Left ventricle myocardium inferior (tissue), 1 donor: ENCODE measurements at places on chromosomes 6 and 20.

GRCh38 chr20:38894091-38894847 lies 31.9 kb upstream of the FAM83D start:
- no peak overlapping the region for H3K27ac ChIP-seq
- H3K4me3 ChIP-seq: peak overlapping the region; percentile 21
- peak; percentile 50 for DNase-seq

- H3K27ac ChIP-seq: peak overlapping the region; percentile 94
- H3K4me1 ChIP-seq: peaks cover 33% of the 10 kb centered on the region
- peak; percentile 35 for DNase-seq
- H3K27me3 ChIP-seq: no peaks in the 10 kb centered on the region
- H3K36me3 ChIP-seq: peaks cover 3% of the 10 kb centered on the region
These were observed 849 bp downstream of the GSTA4 start for GRCh38 chr6:52994031-52994838.

DNA sequence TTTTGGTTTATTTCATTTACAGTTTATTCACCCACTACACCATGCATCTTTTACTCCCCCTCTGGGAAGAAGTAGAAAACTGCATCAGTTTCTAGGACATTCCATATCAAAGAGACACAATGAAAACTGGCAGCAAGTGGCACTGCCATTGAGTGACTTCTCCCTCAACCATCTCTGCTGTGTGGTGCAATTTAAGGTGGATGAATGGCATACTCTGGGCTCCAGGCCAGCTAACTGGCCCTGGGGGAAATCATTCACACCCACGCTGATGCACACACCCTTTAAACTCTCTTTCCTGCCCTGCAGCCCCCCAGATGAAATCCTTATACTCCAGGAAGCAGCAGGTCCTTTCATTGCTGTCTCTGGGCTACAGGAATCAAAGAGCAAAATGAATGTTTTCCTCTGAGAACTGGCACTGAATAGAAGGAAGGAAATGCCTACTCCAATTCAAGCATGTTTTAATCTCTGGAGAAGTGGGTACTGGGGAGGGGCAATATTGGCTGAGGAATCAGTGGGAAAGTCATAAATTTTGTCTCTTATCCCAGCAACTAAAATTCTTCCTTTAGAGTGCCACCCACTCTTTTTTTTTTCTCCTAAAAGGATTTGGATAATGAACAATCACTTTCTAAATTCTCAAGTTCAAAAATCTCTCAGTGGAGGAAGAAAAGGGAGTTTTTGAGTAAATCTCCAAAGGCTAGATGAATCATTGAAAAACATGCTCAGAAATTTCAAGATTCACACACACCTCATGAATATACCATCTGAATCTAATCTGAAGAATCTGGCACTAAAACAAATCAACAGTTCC lies 16.9 kb upstream of the RFPL4B start:
- no peak overlapping the region for H3K4me3 ChIP-seq
- H3K4me1 ChIP-seq: peaks cover 13% of the 10 kb centered on the region
- H3K27ac ChIP-seq: no peak overlapping the region
- H3K36me3 ChIP-seq: no peaks in the 10 kb centered on the region

DNA sequence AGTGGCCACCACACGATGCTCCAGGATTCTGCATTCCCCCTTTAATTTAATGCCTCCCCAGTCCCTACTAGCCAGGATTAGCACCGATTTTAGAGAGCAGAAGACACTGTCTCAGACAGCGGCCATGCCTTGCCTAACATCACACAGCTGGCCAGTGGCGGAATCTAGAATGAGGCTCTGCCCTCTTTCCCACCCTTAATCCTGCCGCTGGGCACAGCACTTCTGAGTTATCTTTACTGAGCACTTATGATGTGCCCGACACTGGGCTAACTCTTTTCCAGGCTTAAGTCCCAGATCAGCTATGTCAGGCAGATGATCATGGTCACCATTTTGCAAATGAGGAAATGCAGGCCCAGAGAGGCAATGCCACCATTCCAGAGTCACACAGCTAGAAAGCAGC lies 5.6 kb upstream of the BPIFA2 start:
- H3K27me3 ChIP-seq: peaks cover 40% of the 10 kb centered on the region
- H3K36me3 ChIP-seq: no peaks in the 10 kb centered on the region
- H3K27ac ChIP-seq: no peak overlapping the region
- H3K4me3 ChIP-seq: no peak overlapping the region
- no peak for DNase-seq

- H3K27ac ChIP-seq: no peak overlapping the region
- no peak for DNase-seq
- H3K4me3 ChIP-seq: no peak overlapping the region
These were observed 16.1 kb upstream of the SAMHD1 start for GRCh38 chr20:36967636-36968035.

- H3K27me3 ChIP-seq: no peaks in the 10 kb centered on the region
- H3K4me3 ChIP-seq: no peak overlapping the region
- H3K4me1 ChIP-seq: peaks cover 22% of the 10 kb centered on the region
These were observed 97.7 kb upstream of the VGLL2 start for GRCh38 chr6:117167520-117168271.

GRCh38 chr6:41557335-41557734 lies 11.2 kb downstream of the FOXP4 start:
- no peak overlapping the region for H3K4me3 ChIP-seq
- H3K4me1 ChIP-seq: peaks cover 34% of the 10 kb centered on the region

- no peaks in the 10 kb centered on the region for H3K36me3 ChIP-seq
- DNase-seq: no peak
- no peak overlapping the region for H3K27ac ChIP-seq
- no peaks in the 10 kb centered on the region for H3K4me1 ChIP-seq
- H3K27me3 ChIP-seq: no peaks in the 10 kb centered on the region
These were observed 1207.2 kb upstream of the CITED2 start for GRCh38 chr6:140581601-140582000.

DNA sequence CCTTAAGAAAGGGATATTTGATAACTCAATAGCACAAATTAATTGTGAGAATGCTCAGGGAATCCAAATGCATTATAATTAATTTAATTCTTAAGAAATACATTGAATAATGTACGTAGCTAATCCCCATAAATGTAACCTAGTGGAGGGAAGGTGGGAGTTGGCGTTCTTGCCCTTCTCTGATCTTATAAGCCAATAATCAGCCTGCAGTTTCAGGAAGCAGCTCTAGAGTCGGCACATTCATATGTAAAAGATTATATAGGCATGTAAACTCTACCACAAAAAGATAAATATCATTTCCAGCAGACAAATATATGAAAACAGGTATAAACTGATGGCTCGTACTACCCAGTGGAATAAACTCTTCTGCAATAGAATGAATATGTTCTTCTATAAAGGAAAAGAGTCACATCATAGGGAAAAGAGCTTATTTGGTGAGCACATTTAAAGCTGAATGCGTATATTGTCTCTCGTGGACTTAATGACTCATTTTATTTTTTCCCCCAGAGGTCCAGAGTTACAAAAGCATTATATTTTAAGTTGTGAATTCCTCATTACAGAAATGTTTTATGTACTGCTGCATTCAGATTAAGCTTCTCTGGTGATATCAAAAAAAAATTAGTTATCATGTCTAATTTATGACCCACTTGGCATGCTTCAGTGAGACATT lies 112.2 kb downstream of the TFAP2A start:
- no peak overlapping the region for H3K27ac ChIP-seq
- DNase-seq: no peak
- no peak overlapping the region for H3K4me3 ChIP-seq
- H3K36me3 ChIP-seq: no peaks in the 10 kb centered on the region
- no peaks in the 10 kb centered on the region for H3K27me3 ChIP-seq

DNA sequence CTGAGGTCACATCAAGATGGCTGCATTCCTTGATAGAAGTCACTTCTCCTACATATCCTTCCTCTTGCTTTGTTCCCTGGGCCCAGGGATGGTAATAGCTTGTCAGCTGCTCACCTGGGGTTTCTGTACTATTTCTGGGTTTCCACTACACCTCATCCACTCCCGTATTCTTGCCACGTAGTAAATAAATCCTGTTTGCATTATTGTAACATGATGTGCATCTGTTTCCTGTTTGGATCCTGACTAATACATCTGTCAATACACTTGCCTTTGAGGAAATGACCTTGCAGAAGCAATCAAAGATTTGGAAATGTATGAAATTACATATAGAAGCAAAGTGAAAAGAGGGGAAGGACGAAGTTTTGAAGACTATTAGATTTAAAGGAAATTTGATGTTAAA lies 619.0 kb downstream of the PHF3 start:
- H3K27ac ChIP-seq: no peak overlapping the region
- no peaks in the 10 kb centered on the region for H3K36me3 ChIP-seq
- H3K27me3 ChIP-seq: no peaks in the 10 kb centered on the region
- DNase-seq: no peak

- no peaks in the 10 kb centered on the region for H3K36me3 ChIP-seq
- DNase-seq: no peak
- no peak overlapping the region for H3K4me3 ChIP-seq
- peaks cover 10% of the 10 kb centered on the region for H3K4me1 ChIP-seq
- no peaks in the 10 kb centered on the region for H3K27me3 ChIP-seq
- no peak overlapping the region for H3K27ac ChIP-seq
These were observed 535.6 kb downstream of the QKI start for GRCh38 chr6:163950159-163950558.

DNA sequence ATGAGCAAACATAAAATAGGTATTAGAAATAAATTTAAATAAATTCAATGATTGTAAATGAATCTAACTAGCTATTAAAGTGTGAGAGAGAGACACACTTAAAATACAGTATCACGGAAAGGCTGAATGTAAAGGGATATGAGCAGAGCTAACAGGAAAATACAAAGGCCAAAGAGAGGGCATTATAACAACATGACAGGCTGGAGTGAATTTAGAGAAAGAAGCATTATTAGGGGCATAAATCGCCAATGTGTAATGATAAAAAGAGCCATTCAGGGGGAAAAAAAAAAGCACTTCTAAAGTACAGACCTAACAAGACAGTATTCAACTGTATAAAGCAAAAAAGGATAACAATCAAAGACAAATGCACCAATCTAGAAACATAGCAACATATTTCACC lies 28.1 kb downstream of the DACT2 start:
- H3K27me3 ChIP-seq: peaks cover 74% of the 10 kb centered on the region
- H3K4me3 ChIP-seq: no peak overlapping the region
- no peaks in the 10 kb centered on the region for H3K36me3 ChIP-seq
- no peaks in the 10 kb centered on the region for H3K4me1 ChIP-seq
- H3K27ac ChIP-seq: no peak overlapping the region

DNA sequence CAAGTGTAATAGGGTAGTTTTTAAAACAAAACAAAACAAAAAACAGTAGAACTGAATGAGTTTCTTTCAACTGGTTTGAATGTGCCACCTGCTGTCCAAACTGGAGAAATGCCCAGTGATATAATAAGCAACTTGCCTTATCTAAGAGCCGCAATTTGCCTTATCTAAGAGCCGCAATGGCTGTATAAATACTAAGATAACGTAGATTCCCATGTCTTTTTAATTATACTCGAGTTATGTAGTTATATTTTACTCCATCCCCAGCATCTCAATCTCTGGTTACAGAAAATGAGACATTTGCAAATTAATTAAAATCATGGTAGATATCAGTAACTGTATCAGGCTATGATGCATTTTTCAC lies 67.2 kb downstream of the RPP40 start:
- no peaks in the 10 kb centered on the region for H3K27me3 ChIP-seq
- no peak overlapping the region for H3K4me3 ChIP-seq
- no peak for DNase-seq
- H3K4me1 ChIP-seq: peaks cover 43% of the 10 kb centered on the region
- no peak overlapping the region for H3K27ac ChIP-seq

GRCh38 chr6:152241013-152241766 lies 396.0 kb downstream of the SYNE1 start:
- H3K4me1 ChIP-seq: peaks cover 37% of the 10 kb centered on the region
- no peak overlapping the region for H3K27ac ChIP-seq
- no peak for DNase-seq
- H3K36me3 ChIP-seq: peaks cover 82% of the 10 kb centered on the region

- no peak overlapping the region for H3K4me3 ChIP-seq
- no peaks in the 10 kb centered on the region for H3K36me3 ChIP-seq
- no peak overlapping the region for H3K27ac ChIP-seq
- no peaks in the 10 kb centered on the region for H3K27me3 ChIP-seq
These were observed 103.9 kb upstream of the ISM1 start for GRCh38 chr20:13117200-13117599.

GRCh38 chr6:17905611-17906592 lies 81.5 kb downstream of the KIF13A start:
- no peak overlapping the region for H3K27ac ChIP-seq
- H3K4me1 ChIP-seq: peaks cover 88% of the 10 kb centered on the region
- H3K4me3 ChIP-seq: no peak overlapping the region
- DNase-seq: no peak

DNA sequence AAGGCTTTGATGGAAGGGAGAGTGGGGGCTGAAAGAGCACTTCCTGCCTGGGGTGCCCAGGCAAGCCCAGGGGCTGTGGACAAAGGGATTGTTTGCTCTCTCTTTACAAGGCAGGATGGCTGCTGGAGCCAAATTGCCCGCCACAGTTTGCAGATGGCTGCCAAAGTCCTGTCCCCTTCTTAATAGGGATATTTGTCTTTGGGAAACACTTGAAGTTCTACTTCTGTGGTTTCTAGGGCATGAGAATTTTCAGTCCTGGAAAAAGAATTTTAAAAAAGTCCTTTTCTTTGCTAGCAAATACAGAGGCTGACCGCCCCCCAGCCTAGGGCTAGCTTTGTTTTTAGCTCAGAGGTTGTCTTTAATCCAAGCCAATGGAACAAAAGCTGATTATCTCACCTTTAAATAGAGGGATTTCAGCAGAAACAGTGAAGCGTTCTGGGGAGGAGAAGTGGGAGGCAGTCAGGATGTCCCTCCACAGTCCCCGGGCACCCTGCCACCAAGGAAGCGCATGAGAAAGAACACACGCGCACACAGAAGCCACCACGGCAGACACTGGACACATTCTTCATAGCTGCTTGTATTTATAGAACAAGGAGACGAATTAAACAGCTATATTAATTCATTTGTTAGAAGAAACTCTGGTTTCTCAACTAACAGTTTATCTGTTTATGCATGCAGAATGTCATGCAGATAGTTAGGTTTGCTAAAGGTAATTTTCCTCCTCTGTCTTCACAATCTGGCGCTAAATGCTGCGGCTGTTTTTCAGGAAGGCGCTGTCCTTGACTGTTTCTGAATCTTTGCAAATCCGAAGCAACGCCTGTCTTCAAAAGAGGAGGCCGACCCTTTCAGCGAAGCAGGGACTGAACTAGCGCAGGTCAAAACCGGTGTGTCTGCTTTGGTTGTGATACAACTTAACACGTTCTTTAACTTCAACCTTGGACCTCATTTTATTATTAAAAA lies 736.9 kb downstream of the QKI start:
- peak overlapping the region; percentile 64 for H3K27ac ChIP-seq
- H3K36me3 ChIP-seq: no peaks in the 10 kb centered on the region
- H3K27me3 ChIP-seq: no peaks in the 10 kb centered on the region
- H3K4me3 ChIP-seq: peak overlapping the region; percentile 28
- H3K4me1 ChIP-seq: peaks cover 25% of the 10 kb centered on the region

GRCh38 chr6:38404355-38404754 lies 235.4 kb downstream of the BTBD9 start:
- no peaks in the 10 kb centered on the region for H3K36me3 ChIP-seq
- H3K27ac ChIP-seq: no peak overlapping the region
- peaks cover 21% of the 10 kb centered on the region for H3K4me1 ChIP-seq

DNA sequence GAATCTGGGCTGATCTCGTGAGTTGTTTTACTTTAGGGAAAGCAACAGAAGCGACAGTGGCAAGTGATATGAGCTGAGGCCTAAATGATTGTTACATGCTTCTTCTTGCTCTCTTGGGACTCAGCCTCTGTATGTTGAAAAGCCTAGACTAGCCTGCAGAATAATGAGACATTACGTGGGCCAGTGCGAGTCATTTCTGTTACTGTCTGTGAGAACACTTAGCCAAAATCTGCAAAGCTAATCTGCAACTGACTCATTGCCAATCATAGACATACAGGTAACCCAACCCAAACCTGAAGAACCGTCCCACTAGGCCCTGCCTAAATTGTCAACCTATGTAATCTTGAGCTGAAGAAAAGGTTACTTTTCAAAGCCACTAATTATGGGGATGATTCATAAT lies 77.4 kb upstream of the F13A1 start:
- H3K36me3 ChIP-seq: no peaks in the 10 kb centered on the region
- peaks cover 15% of the 10 kb centered on the region for H3K4me1 ChIP-seq
- DNase-seq: no peak
- H3K27ac ChIP-seq: no peak overlapping the region
- H3K4me3 ChIP-seq: no peak overlapping the region
